Tracheal epithelial cell (primary cell): ENCODE measurements at places on chromosomes 11 and 22. TPM values are rescaled to one million over a fixed set of nuclear protein-coding genes. Genes with fewer than 3 reads are reported as not detected.

HTR3A gene
- 0.21 TPM in 1 of 2 replicates, not detected in the other for total RNA-seq

TNNI2 gene
- not detected in 2 replicates for total RNA-seq

XKR3 gene
- not detected in 2 replicates for total RNA-seq

OR51B5 gene
- total RNA-seq, result not detected in 2 replicates

HMOX1 gene
- 1.7 and 26.7 TPM in 2 replicates for total RNA-seq

GDPD5 gene
- 0.21 and 0.72 TPM in 2 replicates for total RNA-seq
